Stimulated activated CD4-positive, alpha-beta T cell treated with anti-CD3 and anti-CD28 coated beads, Interleukin-12 subunit alpha, Interleukin-12 subunit beta, amount 100 ng/mL, for 4 hours (primary cell): ENCODE measurements at places on chromosomes 3 and 15.

DNA sequence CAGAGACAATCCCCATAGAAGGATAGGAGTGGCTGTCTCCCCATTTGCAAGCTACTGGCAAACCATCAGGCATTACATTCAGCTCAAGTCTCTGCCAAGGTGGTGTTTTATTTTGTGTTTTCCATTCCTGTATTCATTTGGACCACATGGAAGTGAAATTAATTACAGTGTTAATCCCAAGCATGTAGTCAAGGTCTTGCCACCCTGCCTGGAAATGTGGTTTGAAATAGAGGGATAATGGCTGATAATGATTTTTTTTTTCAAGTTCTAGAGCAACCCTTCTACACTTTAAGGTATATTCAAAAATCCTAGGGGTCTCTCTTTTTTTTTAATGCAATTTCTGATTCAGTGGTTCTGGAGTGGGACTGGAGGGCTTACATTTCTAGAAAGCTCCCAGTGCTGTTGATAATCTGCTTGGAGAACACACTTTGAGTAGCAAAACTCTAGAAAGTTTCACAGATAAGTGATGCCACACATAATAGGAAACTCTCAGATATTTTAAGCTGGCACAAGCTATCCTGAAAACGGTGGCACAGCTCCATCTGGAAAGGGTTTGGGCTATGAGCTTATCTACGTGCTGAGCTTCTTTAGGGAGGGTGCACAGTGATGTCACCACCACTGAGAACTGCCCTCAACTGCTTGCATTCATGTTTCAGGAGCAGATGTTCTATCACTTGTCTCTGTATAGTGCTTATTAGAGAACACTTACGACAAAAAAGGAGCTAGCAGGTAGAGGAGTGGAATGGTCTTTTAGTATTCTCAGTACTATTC lies 140.1 kb upstream of the IL12A start:
- no peak for DNase-seq

- DNase-seq, result no peak
These were observed 17.9 kb downstream of the FOXL2NB start for GRCh38 chr3:138964923-138965322.

DNA sequence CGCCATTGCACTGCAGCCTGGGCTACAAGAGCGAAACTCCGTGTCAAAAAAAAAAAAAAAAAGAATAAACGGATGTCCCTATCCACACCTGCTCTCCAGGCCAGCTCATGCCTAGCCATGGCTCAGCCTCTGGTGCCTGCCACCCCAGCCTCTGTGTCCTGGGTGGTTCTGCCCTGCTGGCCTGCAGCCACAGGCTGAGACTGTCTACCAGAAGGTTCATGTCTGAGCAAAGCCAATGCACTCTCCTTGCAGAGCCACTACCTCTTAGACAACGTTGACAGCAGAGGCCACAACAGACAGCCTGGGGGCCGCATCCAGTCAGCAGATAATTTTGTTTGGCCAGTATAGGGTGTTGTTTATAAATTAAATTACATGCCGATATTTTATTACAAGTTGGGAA lies 127.7 kb downstream of the ASB7 start:
- no peak for DNase-seq

- DNase-seq, result no peak
These were observed 6.0 kb upstream of the PHLDB2 start for GRCh38 chr3:111853068-111853467.

DNA sequence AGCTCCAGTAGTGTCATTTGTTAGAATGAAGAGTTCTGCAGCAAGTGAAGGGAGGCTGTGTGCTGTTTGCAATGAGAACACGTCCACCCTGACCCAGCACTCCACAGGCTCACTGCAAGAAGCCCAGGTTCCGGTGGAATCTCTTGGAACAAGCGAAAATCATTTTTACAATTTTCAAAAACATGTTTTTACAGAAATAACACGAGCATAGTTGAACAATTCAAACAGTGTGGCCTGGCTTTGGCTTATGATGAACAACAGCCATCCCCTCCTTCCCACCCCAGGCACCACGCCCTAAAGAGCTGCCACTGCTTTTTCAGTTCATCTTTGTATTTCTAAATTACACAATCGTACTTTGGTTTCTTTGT lies 59.5 kb upstream of the KY start:
- DNase-seq, result no peak

- no peak for DNase-seq
These were observed 13.9 kb downstream of the AADAC start for GRCh38 chr3:151827816-151828215.

DNA sequence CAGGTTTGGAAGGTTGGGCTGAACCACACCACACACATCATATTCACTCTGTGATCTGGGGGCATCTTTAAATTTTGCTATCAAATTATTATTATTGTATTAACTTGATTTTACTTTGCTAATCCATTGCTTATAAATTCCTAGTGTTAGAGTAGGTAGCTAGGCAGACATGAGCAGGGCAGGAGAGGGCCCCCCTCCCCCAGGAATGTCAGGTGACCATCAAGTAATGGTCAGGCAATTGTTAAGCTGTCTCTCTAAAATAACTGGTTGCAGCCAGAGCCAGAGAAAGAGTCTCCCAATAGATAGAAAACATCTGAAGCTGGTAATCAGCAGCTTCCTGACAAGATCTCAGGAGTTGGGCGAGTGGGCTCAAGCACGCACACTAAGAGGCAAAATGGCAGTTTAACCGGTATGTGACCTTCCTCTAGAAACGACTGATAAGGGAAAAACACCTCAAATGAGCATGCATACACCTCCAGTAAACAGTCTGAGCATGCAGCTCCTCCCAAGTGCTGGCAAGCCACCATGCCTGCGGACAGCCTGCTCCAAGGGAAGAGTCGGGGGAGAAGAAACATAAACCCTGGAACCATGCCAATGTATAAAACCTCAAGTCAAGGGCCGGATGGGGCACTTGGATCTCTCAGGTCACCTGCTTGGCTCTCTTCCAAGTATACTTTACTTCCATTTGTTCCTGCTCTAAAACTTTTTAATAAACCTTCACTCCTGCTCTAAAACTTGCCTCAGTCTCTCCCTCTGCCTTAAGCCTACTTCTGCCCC lies 3.1 kb upstream of the CXCR6 start:
- DNase-seq, result no peak

DNA sequence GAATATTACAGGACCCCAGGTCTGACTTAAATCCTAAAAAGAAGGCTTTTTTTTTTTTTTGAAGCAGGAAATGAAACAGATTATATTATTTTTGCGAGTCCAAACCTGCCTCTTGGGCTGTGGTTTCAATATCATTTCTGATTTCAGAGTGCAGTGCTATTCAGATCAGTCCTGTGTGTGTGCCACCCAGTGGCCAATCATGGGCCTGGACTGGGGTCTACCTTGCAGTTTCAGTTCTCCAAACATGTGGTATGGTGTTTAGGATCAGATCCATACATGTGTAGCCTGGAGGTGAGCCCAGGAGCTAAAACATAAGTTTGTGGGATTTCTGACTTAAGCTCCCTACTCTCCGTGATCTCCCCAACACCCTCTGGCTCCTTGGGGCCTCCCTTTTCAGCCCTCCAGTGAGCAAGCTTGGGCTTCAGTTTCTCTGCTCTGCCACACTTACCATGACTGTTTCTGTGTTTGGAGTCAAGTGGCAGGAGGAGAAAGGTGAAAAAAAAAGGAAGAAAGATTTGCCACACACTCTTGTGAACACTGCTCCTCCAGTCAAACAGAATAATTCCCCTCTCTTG lies 12.1 kb upstream of the THSD4 start:
- no peak for DNase-seq

DNA sequence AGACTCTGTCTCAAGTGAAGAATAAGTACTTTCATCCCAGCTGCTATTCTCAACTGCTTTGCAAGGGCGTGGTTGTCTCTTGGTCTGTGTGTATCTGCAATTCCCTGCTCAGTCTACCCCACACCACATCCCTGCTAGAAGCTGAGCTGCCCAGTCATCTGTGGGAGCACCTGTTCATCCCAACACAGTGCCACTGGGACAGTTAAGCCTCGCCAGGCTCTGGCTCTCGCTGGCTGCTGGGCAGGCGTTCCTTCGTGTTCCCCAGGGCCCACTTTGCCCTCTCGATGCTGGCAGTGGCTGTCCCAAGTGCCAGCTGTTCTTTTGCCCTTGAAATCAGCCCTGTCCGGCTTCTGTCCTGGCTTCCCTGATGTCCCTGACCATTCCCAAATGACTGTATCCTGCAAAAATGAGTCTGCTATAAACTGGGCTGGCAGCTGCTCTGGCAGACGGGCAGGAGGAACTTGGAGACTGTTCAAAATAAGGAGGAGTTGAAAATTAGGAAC lies 91.6 kb upstream of the KLHL25 start:
- DNase-seq, result no peak

DNA sequence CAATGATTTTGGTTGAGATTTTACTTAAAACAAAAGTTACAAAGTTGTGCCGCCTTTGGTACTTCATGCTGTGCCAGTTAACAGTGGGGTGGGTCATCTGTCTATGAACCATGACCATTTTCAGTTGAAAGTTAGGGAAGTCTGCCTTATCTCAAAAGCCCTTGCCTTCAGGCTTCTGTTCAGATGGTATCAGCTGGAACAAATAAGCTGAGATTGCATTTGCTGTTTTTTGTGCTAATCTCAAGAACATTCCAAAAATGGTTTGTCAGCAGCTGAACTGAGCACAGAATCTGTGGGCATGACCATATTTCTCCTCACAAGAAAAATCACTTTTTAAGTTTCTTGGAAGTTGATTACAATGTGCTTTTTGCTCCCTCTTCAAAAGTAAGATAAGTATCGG lies 142.3 kb downstream of the IL5RA start:
- DNase-seq, result no peak

GRCh38 chr3:57226176-57226575 lies 1.4 kb upstream of the APPL1 start:
- no peak for DNase-seq

DNA sequence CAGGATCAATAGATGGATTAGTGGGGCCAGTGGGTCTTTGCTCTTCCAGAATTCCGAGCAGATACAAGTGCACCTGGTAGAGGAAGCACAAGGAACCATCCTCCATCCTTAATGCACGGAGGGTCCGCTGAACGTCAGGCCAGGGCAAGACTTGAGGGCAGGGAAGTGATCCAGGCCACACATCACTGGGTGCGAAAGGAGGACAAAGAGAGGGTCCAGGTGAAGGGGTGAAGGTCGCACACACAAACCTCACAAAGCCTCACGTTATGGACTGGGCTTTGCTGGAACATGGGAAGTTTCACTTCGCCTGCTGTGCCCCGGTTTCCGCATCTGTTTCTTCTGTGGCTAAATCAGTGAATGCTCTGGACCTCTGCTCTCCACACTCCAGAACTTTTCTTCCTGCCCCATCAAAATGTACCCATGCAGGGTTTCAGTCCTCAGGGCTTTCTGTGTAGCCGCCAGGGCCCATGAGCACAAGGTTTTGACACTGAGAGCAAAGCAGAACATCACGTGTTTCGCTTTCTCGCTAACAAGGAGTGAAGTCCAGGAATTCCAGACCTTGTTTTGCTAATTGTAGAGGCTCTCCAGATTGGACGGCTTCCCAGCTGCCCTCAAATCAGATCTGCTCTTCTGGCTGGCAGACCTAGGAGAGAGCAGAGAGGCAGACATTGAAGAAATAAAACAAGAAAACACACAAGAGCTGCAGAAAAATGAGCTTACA lies 56.3 kb downstream of the KLF15 start:
- DNase-seq, result no peak

DNA sequence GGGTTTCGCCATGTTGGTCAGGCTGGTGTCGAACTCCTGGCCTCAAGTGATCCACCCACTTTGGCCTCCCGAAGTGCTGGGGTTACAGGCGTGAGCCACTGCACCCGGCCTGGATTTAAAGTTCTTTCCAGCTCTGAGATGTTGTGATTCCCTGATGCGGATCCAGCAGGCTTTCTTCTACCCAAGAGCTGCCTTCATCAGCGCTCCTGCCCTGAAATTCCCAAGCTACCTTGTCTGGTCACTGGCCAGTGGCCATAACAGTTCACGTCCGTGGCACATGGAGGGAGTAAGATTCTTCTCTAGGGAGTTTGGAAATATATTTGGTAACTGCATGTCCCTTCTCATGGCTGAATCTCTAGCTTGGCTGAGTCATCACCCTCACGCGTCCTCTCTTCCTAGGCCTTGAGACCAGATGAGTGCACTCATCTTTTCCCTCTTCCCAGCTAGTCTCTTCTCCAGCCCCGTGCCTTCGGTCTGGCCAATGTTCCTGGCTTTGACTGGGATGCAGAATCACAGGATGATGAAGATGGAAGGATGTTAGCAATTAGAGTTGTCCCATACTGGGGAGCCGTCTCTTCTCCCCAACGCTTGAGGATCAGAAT lies 29.8 kb upstream of the APOD start:
- DNase-seq, result no peak

DNA sequence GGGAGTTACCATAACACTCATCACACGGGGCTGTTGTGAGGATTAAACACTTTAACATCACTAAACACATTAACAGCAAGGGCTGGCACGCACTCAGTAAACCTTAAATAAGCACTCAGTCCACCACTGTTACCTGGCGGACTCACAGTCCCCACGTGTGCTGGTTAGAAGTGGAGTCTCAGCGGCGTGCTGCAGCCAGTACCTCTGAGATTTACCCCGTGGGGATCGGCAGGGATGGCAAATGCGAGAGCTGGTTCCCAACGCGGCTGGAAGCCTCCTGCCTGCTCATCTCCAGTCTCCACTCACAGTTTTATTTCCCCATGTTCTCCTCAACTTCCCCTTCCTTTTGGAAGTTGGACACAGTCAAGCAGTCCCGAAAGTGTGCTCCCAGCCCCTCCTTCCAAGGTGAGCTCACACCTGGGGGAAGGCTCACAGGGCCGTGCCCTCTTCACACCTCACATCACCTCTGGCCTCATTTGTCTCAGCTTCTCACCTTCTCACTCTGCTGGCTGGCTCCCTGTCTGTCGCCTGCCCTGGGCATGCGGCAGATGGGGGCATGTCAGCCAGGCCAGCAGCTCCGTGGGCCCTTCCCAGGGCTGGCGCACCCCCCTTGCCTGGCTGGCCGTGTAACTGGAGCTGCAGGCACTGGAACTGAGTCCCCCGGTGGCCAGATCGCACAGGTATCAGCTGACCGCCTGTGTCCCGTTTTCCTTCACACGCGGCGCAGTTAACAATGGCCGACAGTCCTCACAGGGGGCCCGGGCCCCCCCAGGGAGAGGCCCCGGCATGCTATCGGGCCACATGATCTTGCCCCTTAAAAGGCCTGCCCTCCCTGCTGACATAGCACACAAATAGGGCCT lies 87.1 kb downstream of the WNT7A start:
- DNase-seq, result no peak

- DNase-seq, result no peak
These were observed 108.8 kb downstream of the EPHB1 start for GRCh38 chr3:134903837-134904236.

DNA sequence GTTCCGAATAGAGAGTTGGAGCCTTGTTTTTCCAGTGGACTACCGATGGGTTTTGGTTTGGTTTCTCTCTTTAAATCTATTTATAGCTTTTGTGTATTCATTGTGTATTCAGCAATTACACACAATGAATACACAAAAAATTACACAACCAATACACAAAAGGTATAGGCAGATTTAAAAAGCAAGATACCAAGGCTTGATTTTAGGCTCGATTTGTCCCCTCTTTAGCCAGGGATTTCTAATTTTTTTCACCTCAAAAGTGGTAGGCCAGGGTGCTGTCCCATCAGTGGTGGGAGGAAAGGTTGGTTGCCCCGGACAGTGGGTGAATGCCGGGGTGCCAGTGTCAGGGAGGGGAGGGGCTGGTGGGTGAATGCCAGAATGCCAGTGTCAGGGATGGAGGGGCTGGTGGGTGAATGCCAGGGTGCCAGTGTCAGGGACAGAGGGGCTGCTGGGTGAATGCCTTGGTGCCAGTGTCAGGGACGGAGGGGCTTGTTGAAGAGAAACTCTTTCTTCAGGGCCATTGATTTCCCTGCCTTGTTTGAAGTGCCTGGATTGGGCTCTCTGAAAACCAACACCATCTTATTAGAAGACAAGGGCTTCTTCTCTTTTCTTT lies 186.2 kb downstream of the GOLGA6L6 start:
- no peak for DNase-seq
